Left ventricle myocardium superior (tissue), 1 donor: ENCODE measurements at places on chromosomes 5 and 9.

DNA sequence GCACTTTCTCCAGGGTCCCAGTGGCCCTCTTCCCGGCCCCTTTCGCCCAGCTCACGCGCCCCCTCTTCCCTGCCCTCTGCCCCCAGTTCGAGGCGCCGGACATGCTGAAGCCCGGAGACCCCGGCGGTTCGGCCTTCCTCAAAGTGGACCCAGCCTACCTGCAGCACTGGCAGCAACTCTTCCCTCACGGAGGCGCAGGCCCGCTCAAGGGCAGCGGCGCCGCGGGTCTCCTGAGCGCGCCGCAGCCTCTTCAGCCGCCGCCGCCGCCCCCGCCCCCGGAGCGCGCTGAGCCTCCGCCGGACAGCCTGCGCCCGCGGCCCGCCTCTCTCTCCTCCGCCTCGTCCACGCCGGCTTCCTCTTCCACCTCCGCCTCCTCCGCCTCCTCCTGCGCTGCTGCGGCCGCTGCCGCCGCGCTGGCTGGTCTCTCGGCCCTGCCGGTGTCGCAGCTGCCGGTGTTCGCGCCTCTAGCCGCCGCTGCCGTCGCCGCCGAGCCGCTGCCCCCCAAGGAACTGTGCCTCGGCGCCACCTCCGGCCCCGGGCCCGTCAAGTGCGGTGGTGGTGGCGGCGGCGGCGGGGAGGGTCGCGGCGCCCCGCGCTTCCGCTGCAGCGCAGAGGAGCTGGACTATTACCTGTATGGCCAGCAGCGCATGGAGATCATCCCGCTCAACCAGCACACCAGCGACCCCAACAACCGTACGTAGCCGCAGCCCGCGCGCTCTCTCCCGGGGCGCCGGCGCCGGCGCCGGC lies 1.0 kb downstream of the PRDM6 start:
- peak; percentile 53 for DNase-seq

DNA sequence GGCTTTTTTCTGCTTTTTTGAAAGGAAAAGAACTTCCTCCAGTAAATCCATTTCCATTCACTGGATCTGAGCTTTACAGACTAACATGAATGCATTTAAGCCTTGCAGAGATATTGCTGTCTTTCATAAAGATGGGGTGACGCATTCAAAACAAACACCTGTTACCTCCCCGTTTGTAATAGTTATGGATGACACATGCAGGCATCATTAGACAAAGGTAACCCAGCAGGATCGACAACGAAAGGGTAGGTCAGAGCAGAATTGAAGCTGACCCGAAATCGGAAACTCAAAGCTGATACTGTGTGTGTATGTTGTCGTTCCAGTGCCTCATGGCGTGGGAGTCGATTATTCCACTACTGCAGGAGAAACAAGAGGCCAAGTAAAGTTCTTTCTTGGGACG lies 22.2 kb downstream of the SLC46A2 start:
- DNase-seq, result no peak

DNA sequence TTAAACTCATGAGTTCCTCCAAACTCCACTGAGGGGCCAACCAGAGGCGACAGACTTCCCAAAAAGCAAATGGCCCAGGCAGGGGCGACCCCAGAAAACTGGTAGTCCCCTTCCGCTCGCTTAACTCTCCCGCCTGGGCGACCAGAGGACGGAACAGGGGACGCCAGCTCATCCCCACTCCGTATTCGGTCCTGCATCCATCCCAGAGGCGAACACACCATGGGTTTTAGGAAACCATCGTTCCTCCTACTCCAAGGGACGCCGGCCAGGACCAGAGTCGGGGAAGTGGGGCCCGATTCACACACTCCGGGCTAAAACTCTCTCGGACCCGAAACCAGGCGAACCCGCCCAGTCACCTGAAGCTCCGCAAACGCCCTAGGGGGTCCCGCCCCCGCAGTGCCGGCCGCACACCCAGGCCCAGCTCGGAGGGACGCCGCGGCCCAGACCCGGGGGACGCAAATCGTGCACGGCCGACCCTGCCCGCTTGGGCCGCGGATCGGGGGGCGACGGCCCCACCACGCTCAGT lies 478 bp downstream of the TEX10 start:
- no peak for DNase-seq

- DNase-seq, result no peak
Measured at GRCh38 chr9:122656378-122656777, 1.0 kb downstream of the OR1B1 start.
